ENCODE measurements at places on chromosomes 4 and X. TPM values are rescaled to one million over a fixed set of nuclear protein-coding genes. Genes with fewer than 3 reads are reported as not detected.

Gene PLXNB3
- 6.2 TPM for total RNA-seq

Gene FRG2
- not detected for total RNA-seq

Gene NAT8L
- total RNA-seq, result 0.30 TPM

Gene XKRX
- total RNA-seq, result 0.14 TPM
